ENCODE measurements at places on chromosomes 4 and X.

DNA sequence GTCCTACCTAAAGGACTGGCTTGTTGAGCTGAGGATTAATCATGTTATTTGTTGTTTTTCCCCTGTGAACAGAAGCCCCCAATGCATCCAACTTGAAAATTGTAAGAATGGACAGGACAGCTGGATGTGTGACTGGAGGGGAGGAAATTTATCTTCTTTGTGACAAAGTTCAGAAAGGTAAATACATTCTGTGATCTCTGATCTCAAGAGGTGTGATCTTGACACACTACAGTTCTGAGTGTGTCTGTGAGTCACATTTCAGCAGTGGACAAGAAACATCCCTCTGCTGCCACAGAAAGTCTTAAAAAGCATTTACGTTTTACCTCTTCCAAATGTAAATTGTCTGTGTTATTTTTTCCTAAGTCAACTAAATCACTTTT lies 79.3 kb downstream of the NFKB1 start:
- no peak for DNase-seq

DNA sequence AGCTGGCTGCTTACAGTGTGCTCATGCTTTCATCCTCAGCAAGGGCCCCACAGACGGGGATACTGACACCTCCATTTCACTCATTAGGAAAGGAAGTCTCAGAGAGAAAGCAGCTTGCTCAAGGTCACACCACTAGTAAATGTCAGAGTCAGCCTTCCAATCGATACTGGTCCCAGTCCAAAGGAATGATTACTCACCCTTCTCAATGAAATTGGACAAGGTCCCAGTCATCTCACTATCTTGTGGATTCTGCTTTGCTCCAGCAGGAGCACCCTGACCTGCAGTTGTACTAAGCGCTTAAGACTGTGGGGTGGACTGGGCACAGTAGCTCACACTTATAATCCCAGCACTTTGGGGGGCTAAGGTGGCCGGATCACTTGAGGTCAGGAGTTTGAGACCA lies 132.2 kb upstream of the SLC34A2 start:
- no peak for DNase-seq

GRCh38 chr4:24564488-24564887 lies 19.9 kb downstream of the DHX15 start:
- no peak for DNase-seq

DNA sequence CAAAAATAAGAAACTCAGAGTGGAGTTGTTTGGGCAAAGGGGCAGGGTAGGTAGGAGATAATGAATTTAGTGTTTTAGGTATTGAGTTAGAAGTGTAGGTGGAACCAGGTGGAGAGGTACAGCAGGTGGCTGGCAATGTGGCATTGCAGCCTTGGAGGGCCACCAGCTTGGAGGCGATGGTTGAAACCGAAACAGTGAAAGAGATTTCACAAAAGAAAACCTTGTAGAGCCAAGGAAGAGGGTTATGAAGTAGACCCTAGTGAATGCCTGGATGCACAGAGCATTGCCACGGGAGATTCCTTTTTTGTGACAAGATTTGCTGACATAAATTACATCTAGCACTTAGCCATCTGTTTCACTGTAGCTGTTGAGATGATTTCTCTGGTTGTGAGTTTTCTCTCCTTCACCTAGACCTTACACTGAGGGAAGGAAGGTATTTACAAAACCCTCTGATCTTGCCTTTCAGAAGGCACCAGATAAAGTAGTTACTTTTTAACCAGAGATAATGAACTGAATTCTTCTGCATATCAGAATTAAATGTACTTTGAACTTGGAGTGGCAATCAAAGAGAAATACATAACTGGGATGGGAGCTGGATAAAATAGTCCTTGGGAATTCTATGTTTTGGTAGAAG lies 104.1 kb upstream of the CASK start:
- no peak for DNase-seq

GRCh38 chr4:4781936-4782707 lies 77.3 kb upstream of the MSX1 start:
- no peak for DNase-seq

GRCh38 chr4:52907510-52907909 lies 45.4 kb downstream of the RASL11B start:
- DNase-seq = no peak

DNA sequence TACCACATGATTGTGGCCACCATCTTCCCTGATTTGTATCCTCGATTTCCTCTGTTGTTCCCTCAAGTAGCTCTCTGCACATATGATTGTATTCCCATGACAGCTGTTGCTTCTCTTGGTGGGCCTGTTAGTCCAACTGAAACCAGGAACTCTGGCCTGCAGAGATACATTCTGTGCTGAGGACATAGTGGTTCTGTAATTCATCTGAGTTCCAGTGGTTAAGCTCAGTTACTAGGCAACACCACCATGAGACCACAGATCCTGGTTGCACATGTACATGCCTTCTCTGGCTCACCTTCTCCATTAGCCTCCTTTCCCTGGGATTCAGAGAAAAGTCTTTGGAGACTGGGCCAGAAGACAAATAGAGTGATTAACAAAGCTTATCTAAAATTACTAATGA lies 172.1 kb upstream of the SLC7A11 start:
- DNase-seq = no peak

DNA sequence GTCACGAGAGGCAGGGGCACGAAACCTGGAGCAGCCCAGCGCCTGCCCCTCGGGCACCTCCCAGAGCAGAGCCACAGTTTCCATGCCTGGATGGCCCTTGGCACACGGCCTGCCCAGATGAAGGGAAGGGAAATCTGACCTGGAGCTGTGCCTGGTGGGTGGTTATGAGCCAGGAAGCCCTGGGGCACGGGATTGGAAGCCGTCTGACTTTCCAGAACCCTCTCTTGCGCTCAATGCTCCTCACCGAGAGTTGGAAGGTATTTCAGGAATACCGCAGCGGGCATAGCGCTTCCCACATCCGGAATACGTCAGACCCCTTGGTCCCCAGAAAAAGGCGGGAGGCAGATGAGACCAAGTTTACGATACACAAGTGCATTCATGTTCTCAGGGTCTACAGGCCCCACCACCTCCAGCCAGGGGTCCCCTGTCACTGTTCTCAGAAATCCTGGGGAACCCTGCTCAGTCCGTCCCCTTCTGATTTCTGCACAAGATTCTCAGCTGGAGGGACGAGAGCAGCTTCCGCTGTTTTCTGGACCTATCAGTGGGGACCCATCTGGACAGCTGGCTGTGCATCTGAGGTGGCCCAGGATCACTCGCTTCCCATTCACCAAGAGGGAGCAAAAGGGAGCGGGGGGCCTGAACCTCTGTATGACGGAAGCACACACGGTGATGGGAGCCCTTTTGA lies 172.9 kb downstream of the AFAP1 start:
- DNase-seq = no peak

DNA sequence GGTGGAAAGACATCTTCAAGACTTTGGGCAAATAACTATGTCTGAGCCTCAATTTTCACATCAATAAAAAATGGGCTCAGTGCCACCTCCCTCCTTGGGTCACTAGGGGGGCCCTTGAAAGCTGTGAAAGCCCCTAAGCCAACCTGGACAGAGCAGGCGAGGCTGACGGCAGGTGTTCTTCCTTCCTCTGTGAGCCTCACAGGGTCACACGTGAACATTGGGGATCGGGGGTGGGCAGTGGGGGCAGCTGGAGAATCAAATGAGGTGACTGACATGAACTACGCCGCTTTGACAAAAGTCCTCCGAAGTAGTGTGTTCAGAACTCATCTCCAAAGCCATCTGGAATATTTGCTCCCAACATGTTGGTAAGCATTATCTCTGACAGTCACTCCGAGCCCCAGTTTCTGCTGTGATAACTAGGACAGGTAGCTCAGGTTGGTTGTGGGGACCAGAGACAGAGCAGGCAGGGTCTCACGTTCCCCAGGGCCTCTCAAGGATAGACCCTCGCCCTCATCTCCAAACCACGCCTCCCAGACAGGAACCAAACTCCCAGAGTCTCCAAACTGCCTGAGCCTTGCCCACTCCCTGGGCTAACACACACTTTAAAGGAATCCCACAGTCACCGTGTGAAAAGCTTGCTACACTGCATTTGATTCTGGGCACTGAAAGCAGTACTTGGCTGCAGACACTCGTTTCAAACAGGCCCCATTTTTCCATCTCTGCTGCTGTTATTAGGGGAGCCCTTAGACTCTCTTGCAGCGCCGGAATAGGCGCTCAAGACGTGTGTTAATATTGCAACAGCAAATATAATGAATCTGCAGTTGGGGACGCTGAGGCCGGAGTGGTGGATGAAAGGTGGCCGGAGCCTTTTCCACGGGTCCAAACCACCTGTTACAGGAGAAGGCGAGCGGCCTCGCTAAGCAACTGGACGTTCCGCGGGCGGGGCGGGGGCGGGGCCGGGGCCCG lies 717 bp upstream of the WFS1 start:
- no peak for DNase-seq

- DNase-seq = no peak
These were observed 8.4 kb upstream of the APLN start for GRCh38 chrX:129663171-129663570.

GRCh38 chrX:132822634-132823012 lies 135.8 kb downstream of the HS6ST2 start:
- no peak for DNase-seq

GRCh38 chr4:6153874-6154273 lies 46.5 kb downstream of the JAKMIP1 start:
- no peak for DNase-seq

GRCh38 chrX:130575831-130576389 lies 174.1 kb downstream of the RBMX2 start:
- no peak for DNase-seq

- DNase-seq = no peak
These were observed 1495.5 kb downstream of the PCDH18 start for GRCh38 chr4:136036744-136037143.

- no peak for DNase-seq
These were observed 148.3 kb downstream of the BANK1 start for GRCh38 chr4:101938836-101939235.

- no peak for DNase-seq
These were observed 188.0 kb upstream of the HDX start for GRCh38 chrX:84690228-84690627.

DNA sequence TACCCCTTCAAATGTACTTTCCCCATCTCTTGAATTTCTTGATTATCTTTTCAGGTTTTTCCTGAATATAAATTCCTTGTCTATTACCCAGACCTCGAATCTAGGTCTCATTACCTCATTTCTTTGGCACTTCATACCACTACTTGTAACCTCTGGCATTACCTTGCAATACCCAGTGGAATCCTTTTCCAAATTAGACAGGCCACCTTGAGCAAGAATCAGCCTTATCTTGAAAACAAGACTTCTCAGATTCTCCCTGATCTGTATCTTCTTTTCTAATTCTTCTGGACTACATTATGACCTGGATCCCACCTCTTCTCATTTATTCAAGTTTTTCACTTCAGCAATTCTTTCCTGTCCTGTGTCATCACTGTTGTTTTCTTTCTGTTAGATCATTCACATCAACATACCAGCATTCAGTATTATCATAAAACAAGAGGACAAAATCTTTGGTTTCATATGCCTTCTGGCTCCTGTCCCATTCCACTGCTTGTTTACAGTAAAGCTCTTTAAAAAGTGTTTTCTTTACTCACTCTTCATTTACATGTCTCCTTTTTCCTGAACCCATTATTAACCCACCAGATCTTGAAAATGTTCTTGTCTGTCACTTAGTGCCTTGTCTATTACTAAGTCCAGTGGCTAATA lies 275.6 kb upstream of the HS3ST1 start:
- no peak for DNase-seq

GRCh38 chrX:24148121-24148520 lies 1.4 kb upstream of the ZFX start:
- DNase-seq = no peak

- DNase-seq = no peak
These were observed 152.8 kb upstream of the CXorf51A start for GRCh38 chrX:146967306-146967705.

GRCh38 chrX:130136496-130136895 lies 26.2 kb upstream of the ELF4 start:
- DNase-seq = no peak

DNA sequence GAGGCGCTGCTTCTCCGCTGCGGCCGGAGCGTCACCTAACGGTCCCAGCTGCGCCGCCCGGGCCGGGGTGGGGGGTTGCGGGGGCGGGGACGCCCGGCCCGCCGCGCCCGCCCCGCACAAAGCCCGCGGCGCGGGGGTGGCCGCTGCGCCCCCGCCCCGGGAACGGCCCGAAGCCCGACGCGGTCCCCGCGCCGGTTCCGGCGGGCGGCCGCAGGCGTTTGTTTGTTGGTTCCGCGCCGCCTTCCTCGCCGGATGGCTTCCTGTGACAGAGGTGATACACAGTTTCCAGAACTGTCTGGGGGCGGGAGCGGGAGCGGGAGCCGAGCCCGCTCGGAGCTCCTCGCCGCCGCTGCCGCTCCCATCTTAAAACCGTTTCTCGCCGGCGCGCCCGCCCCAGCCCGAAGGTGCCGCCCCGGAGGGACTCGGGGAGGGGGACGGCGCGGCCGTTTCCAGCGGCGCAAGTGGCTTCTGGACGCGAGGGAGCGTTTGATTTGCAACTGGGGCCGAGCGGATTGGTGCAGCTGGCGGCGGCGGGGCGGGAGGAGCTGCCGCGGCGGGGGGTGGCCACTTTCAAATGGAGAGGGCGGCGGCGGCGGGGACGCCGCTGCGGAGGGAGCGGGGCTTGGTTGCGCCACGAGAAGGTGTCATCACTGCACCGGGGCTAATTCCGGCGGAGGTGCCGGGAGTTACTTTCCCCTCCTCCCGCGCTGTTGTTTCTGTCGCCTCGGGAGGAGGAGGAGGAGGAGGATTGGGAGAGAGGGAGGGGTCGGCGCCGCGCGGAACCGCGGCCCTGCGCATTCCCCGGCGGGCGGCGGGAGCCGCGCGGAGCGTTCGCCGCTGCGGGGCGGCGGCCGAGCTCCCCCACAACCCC lies 2.3 kb downstream of the JADE1 start:
- peak; percentile 56 for DNase-seq

DNA sequence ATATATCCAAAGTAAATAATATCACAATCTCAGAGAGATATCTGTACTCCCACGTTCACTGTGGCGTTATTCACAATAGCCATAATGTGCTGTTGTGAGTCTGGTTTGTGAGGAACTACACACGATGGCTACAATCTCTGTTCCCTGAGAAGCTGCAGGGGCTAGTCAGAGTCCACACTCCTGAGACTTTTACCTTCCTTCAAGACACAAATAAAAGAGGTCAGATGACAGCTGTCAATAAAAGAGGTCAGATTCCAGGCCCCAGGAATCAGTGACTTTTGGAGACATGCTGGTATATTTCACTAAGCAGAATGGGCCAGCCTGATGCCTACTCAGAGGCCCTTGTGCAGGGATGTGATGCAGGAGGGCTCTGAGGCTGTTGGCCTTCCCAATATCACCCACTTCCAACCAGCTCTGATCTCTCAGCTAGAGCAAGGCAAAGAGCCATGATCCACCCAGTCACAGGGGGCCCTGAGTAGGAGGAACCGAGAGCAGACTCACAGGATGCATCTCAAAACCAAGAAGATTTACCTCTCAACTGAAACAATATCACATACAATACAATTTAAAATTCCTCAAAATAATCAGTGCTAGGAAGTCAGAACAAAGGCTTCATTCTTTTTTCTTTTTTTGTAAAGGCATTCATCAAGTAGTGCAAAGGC lies 13.8 kb downstream of the FRYL start:
- no peak for DNase-seq

DNA sequence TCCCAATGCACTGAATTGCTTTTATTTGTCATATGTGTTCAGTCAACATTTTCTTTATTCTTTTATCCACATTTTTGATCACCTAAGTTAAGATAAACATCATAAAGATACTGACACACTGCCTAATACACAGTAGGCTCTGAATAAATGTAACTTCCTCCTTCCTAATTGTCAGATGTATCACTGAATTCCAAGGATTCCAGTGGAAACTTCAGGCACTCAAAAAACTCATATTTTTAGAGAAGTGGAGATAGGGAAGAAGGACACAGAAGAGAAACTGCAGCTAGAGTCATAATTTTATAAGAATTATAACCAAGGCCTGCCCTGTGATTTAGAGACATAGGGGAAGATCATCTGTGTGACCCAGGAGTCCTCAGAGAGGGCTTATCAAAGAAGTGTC lies 753.3 kb downstream of the ADGRL3 start:
- DNase-seq = no peak

Measured in activated CD4-positive, CD25-positive, alpha-beta regulatory T cell treated with anti-CD3 and anti-CD28 coated beads, Interleukin-2, amount 50 U/mL, for 16 hours (primary cell).